Foreskin keratinocyte (primary cell): ENCODE measurements at places on chromosomes 4 and X. TPM values are rescaled to one million over a fixed set of nuclear protein-coding genes. Genes with fewer than 3 reads are reported as not detected.

PLP2 gene
- 462 and 529 TPM in 2 replicates for polyA plus RNA-seq

DNA sequence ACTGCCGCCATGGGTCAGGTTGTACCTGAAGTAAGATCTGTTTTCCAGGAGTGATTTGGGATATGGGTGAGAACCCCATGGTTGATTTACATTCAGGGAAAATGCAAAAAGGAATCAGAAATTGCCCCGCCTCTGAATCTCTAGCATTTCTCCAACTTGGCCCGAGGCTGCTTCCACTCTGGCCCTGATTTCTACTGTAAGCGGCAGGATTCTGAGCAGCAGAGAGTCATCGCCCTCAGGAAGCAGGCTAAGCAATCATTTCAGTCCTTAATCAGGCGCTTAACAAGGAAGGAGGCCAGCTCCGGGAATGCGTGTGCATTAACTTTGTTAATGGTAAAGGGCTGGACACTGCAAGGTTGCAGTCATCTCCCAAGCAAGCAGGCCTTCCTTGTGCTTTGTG lies 88.5 kb upstream of the DHX15 start:
- DNase-seq: no peak

UCP1 gene
- polyA plus RNA-seq: not detected in 2 replicates

BEND4 gene
- polyA plus RNA-seq: not detected in 2 replicates

DNA sequence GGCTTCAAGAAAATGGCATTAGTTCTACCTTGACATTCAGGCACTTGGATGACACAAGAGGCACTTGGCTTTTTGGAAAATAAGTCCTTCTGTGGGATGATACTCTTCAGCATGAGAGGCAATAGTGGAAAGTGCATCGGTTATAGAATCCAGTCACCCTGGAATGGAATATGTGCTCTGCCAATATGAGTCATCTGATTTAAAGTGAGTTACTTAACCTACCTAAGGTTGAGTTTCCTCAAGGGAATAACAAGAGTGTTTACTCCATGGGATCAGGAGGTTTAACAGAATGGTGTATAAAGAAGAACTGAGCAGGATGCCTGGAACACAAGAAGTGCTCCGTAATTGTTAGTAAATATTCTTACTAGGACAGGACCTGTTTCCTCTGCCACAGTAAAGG lies 10.7 kb downstream of the SLC39A8 start:
- no peak for DNase-seq

PROM1 gene
- polyA plus RNA-seq: not detected in 2 replicates

GRCh38 chrX:123153846-123154335 lies 30.2 kb upstream of the GRIA3 start:
- no peak for DNase-seq

DNA sequence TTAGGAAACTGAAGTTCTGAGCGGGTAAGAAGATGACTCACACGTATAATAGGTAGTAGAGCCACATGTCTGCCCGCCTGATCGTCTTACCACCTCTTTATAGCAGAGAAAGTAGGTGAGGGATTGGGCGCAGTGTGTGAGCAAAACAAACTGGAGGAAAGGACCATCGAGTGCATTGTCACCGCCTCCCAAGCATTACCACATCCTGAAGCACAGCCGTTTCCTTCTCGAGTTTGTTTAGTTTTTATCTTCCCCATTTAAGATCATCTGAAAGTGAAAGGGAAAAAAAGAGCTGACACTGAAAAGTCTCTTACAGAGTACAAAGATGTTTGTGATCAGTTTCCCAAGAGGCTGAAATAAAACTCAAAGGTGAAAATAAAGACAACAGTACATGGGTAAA lies 14.8 kb downstream of the PDK3 start:
- DNase-seq: no peak

DNA sequence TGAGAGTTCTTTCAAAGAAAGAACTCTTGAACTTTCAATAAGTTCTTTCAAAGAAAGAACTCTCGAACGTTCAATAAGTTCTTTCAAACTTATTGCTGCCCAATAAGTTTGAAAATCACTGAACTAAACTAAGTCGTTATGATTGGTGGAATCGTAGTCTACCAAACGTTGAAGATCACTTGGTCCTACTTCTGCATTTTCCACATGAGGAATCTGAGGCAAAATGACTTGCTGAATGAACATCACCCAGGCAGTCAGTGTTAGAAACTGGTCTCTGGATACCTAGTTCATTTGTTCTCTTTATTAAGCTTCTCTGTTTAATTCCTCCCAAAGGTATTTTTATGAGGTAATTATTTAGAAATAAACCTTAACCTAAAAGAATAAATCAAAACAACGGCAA lies 7.1 kb upstream of the CNOT6L start:
- no peak for DNase-seq

P2RY4 gene
- polyA plus RNA-seq: not detected in 2 replicates

DNA sequence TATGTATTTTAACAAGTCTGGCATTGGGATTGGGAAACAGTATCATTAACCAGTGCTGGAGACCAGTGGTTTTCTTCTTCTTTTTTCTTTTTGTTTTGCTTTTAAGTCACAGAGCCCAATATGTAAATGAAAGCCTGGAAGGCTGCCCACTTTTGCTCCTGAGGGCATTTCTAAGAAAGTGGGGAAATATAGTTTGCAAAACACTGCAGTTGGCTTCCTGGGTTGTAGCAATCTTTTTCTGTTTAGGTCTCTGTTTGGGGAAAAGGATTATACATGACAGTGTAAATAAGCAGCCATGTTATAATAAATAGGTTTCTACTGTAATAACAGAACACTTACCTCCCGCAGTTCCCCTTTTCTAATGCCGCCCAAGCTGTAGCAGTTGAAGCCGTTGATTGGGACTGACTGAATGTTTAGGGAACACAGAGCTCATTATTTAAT lies 105.5 kb downstream of the TMEM164 start:
- no peak for DNase-seq

DNA sequence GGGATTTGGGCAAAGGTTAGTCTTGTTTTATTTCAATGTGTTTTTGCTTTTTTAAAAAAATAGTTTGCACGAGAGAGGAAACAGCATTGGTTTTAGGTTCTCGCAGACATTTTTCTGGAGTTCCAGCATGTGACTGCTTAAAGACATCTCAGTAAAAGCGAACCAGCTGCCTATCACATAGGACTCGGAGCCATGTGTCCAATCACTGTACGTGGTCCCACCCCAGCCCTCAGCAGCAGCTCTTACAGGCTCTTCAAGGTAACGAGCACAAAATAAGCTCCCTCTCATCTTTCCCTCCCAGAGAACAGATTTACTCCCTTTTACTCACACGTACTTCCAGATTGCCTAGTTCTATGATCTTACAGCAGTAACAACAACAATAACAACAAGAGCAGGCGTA lies 68.7 kb downstream of the MCF2 start:
- DNase-seq: no peak

DNA sequence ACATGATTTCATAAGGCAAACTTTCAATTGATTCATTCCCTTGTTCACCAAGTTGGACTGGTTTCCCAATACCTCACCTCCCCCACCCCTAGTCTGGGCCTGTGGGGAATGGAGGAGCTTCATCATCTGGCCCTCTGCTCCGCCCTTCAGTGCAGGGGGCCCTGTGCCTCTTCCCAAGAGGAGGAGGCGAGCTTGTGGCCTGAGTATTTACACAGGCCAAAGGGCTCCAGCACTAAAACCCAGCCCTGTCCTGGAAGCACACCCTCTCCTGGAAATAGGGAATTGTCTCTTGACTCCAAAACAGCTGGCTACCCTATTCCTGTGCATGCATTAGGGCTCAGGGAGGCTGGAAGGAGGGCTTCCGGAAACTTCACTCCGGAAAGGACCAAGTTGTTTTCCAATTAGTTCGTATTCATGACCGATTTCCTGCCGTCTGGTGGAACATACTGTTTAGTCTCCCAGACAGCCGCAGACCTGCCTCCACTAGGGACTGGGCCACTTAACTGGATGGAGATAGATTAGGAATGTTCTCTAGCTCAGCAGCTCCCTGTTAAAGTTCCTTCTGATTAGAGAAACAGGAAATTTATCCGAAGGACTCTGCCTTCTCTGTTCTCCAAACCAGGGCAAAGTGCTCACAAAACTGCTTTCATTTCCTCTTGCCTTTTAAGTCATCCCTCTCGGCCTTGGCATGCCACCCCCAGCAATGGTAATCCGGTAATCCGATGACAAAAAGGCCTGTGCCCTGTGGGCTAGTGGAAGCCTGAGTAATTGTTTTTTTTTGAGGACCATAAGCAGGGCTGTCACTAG lies 5.8 kb downstream of the SRPX2 start:
- DNase-seq: no peak

DNA sequence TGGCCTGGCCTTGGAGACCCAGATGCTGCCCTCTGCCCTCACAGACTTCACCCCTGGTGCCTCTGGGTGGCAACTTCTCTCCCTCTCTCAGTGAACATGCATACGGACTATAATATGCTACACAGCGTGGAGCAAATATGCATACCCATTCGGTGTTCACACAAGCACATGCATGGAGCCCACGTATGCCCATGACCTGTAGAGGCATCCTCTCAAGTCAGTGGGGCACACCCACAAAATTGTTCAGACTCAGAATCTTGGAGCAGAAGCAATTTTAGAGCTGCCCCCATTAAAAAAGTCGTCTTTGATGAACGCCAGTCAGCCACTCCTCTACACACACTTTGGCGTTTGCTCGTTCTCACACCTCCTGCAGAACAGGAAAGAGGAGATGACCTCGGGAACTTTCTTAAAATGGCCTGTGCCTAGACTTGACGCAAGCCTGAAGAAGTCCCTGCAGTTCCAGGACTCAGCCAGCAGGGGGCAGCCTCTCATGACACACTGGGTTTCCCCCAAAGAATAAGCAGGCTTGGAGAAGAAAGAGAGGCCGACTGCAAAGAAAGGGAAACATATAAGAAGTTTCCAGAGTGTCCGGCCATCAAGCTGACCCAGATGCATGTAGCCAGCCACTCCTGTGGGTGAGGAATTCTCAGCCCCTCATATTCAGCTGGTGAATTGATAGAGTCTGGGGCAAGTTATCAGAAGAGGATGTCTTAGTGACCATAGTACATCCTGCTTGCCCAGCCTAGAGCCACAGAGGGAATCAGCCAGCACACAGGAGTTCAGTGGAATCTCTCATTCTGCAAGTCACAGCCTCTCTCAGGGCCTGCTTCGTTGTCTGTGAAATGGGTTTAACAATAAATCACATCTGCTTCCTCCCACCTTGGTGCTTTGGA lies 17.3 kb downstream of the APLN start:
- DNase-seq: no peak

MGARP gene
- 0.27 and 0.30 TPM in 2 replicates for polyA plus RNA-seq

- DNase-seq: no peak
These were observed 16.5 kb downstream of the RNF212 start for GRCh38 chr4:1096841-1097240.

GRCh38 chr4:658681-659667 lies 15.1 kb downstream of the ATP5ME start:
- DNase-seq: no peak

DNA sequence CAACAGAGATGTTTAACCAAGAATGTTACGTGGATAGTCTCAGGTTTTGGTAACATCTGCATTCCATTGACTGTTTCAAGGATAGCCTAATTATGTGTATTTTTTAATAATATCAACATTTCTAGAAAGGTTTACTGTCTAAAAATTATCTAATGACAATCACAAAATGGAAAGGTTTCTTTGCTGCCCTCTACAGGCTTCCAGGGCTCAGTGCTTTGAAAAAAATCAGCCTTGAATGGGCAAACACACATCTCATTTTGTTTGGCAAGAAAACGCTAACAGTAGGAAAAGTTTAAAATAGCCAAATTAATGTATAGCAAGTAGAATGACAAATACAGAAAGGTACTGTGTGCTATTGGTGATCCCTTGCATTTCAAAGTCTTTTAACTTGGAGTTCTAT lies 223.4 kb upstream of the PRPS2 start:
- DNase-seq: no peak

DNA sequence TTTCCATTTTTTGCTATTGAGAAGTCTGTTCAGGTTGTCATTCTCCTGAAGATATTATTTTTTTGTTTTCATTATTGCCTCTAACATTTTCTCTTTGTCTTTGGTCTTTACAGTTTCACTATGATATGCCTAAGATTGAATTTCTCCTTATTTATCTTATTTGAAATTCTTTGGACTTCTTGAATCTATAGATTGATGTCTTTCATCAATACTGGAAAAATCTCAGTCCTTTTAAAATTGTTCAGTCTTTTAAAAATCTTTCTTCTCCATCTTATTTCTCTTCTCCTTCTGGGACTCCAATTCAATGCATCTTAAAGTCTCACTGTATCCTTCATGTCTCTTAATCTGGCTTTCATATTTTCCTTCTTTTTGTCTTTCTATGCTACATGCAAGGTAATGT lies 86.7 kb downstream of the KIT start:
- no peak for DNase-seq

DNA sequence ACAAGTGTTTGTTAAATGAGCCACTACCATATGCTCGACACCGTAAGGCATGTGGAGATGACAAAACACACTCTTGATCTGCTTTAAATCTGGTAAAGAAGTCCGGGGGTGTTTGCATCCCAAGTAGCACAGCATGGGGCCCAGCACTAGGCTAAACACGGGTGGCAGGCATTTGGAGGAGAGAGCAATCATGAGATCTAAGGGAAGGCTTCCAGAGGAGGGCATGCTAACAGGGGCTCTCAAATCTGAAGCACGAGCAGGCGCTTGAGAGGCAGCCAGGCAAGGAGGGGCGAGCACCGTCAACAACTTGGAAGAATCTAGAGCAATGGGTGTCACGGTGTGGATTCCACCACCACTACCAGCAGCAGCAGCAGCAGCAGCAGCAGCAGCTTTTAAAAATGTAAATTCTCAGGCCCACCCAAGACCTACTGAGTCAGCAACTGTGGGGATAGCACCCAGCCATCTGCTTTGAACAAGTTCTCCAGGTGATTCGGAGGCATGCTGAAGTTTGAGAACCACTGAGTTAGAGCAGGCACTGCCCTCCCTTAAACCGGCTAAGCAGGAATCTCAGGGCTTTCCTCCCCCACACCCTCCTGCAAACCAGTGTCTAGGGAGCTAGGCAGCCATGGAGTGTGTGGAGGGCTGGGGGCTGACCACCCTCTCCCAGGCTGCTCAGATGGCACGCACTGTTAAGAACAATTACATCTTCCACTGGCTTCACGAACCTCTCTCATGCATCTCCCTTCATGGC lies 70.2 kb upstream of the MAP3K15 start:
- no peak for DNase-seq

GRCh38 chr4:147639388-147639787 lies 22.2 kb downstream of the TMEM184C start:
- peak; percentile 22 for DNase-seq
